Activated naive CD8-positive, alpha-beta T cell treated with anti-CD3 and anti-CD28 coated beads for 36 hours (primary cell): ENCODE measurements at places on chromosomes 12 and 14.

DNA sequence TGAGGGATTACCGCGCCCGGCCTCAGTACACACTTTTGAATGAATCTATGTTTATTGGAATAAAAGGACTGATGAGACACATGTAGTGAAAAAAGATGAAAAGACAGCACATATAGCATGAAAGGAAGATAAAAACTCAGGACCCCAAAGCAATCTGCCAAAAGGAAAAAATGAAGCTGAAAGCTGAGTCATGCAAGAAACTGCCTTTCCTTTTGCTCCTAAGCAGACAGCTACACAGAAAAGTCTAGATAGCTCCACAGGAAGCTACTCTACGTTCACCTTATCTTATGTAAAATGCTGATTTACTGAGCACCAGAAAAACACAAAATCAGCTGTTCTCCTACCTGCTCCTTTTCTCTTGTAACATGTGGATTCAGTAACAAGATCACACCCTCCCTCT, 128.4 kb downstream of the NTF3 start:
- no peak for DNase-seq

DNA sequence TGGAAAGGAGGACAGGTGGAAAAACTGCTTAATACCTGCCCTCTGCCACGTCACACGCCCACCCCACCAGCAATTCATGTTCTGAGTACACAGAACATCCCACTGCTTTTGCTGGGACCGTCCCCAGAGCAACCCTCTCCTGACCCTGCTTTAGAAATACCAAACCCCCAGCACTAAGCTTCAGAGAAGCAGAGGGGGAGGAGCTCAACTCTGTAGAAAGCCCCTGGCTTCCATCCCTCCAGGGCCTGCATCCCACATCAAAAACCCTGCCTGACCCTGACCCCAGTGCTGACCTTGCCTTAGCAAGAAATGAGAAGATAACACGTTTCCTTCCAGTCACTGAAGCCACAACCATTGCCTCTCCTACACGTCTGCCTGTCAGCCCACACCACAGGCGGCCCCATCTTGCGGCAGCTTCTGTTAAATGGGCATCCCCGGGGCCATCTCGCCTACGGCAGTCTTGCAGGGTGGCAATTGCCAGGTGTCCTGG, 19.7 kb downstream of the VDR start:
- peak; percentile 88 for DNase-seq

DNA sequence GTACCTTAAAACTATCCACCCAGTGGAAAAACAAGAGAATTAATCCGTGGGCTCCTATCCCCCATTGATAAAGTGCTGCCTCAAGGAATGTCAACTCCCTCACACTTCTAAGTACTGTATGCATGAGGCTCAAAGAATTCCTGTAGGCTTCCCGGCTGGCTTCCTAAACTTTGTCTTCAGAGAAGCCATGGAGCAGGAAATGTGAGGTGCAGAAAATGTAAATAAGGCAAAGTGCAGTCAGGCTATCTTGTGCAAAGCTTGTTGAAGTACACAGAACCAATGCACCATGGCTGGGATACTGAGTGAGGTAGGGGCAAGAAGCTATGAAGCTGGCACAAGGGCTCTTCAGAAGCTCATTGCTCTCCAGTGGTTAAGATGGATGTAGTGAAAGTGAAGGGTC, 611.0 kb downstream of the FSCB start:
- DNase-seq: no peak

DNA sequence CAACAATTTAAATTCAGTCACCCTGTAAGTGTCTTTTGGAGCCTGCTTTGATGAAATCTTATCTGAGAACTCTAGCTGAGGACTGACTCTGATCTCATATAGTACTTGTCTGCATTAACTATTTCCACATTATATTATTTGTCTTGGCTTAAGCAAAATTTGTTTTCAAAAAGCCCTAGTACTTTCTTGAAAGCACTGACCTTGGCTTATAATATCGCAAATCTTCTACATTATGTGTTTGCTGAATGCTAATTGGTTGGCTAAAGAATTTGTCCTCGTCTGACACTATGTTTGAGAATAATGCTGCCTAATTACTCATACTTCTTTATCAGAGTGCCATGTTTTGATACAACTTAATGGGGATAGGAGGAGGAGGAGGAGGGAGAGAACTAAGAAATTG, 46.9 kb upstream of the FLRT2 start:
- no peak for DNase-seq

- DNase-seq: no peak
These were observed 16.1 kb downstream of the FSCB start for GRCh38 chr14:44490966-44491365.

GRCh38 chr12:119417440-119417839, 82.9 kb downstream of the CCDC60 start:
- no peak for DNase-seq

GRCh38 chr12:15520844-15521243, 198.5 kb downstream of the PTPRO start:
- DNase-seq: no peak

DNA sequence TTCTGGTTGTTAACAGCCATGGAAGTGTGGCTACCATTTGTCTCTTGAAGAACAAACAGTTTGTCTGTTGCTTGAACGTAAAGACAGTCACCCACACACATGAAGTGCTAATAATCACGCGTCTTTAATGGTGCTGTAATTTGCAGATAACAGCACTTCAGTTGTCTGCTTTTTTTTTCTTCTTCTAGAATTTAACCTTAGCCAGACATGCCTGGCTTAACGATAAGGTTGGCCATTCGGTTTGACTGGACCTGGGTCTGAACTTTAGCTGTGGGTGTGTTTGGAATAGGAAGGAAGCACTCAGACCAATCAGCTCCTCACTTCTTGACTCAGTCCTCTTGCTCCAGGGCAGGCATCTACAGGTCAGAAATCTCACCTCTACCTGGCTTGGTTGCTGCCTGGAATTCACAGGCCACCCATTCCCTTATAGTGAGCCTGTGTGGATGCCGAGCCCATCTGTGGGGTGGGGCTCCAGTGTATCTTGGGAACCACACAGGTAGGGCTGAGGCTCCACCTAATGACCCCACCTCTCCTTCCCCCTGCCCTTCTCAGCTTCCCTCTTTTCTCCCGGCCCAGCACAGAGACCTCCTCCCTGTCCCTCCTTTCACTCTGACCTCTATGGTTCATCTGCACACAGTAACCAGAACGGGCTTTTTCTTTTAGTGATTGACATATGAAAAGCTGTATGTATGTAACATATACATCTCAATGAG, 246.4 kb upstream of the PWP1 start:
- no peak for DNase-seq

DNA sequence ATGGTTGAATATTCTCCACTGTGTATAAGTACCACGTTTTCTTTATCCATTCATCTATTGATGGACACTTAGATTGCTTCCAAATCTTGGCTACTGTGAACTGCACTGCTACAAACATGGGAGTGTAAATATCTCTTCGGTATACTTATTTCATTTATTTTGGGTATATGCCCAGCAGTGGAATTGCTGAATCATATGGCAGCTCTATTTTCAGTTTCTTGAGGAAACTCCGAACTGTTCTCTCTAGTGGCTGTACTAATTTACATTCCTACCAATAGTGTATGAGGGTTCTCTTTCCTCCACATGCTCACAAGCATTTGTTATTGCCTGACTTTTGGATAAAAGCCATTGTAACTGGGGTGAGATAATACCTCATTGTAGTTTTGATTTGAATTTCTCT, 623.1 kb upstream of the LRFN5 start:
- no peak for DNase-seq

DNA sequence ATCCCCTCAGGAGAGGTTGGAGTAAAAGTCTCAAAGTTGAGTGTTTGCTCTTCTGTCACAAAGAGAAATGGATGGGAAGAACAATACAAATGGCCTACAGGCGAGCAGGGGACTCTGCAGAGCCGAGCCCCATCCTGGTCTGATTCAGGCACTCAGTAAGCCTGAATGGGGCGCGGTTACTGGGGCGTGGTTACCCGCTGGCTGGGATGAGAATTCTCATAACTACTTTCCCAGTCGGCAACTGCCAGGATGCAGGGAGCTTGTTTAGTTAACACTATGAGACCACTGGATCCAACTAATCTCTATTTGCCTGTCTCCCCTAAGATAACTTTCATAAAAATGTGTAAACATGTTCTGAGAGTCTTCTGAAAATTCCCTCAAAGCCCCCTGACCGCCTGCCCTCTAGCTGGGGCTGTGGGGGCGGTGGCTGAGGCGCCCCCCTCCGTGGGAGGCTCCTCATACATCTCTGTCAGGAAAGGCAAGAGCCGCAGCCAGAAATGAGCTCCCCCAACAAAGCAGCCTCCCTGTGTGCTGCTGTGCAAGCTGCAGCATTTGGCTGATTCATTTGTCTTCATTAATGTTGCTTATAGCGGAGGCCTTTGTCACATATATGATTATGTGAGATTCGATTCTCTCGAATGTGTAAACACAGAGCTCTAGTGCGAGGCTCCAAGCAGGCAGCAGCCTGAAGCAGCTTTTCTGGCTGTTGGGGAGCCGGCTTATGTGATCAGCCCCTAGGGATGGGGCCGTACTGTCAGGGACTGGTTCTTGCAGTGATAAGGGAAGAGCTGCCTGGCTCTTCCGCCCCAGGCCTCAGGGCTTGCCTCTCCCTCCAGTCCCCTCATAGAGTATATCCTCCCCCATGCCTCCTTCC, 126.1 kb upstream of the ARHGAP5 start:
- no peak for DNase-seq

GRCh38 chr12:22160396-22161003, 114.5 kb downstream of the CMAS start:
- peak; percentile 2 for DNase-seq

GRCh38 chr12:66044731-66045130, 85.8 kb downstream of the LLPH start:
- DNase-seq: no peak

DNA sequence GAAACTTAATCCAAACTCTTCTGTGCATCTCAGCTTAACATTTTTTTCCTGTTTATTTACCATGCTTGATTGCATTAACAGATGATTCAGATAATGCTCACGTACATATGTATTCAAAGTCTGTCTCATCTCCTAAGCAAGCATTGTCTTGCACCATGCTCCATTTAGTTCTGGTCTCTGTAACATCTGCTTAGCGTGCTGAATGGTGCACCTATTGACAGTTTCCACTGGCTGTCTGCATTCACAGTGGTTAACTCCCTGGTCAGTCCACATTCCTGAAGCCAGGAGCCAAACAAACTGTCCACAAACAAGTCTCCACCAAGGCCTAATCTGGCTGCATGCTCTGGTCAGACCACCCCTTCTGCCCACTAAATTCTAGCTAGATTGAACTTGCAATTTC, 83.9 kb downstream of the KNTC1 start:
- no peak for DNase-seq

DNA sequence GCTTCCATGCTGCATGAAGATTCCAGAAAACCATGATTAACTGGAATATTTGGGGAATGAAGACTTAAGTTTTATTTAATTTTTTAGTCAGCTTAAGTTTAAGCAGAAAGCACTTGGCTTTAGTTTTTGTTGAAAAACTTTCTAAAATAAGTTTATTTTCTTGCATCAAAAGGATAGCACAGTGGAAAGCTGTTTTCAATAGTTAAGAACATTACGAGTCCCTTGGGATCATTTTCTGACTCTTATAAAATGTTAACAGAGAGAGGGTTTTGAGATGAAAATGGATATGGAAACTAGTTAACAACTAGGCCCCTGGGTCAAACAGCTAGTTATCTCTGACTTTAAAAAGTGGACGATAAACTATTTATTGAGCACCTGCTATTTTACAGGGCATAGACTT, 181.9 kb upstream of the SLC38A2 start:
- DNase-seq: no peak

DNA sequence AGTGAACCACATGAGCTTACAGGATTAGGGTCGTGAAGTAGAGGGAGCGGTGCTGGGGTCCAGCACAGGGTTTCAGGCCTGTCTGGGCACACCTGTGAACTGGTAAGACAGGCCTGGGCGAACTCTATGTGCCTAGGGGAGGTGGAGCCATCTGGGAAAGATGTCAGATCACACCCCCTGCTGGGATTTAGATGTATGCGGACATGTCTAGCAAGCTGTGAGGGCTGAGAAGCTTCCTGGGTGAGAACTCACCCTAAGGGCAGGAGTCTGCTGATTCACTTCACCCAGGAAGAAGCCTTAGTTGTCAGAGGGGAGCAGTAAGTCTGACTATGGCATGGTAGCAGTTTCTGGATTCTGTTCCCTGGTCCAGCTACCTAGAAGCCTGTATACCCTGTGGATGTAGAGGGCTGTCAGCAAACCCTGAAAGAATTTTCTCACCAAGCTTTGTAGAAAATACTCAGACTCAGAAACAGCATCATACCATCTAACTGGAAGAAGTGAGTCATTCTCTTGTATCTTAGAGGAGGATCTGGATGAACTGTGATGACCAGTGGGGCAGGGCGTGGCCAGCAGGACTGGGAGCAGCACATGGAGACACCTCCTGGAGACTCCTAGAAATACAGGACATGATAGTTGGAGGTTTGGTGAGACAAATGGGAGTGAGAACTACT, 11.2 kb upstream of the PYGL start:
- peak; percentile 48 for DNase-seq

GRCh38 chr14:61321385-61322010, at the start of gene PRKCH:
PRKCH (plus strand) TSS chr14:61321579; CDS start chr14:61322102, 523 bp downstream.
- peak; percentile 82 for DNase-seq

- DNase-seq: no peak
These were observed 15.7 kb upstream of the STAC3 start for GRCh38 chr12:57266681-57267080.

GRCh38 chr14:77043177-77043983, 14.9 kb upstream of the IRF2BPL start:
- DNase-seq: peak; percentile 73

DNA sequence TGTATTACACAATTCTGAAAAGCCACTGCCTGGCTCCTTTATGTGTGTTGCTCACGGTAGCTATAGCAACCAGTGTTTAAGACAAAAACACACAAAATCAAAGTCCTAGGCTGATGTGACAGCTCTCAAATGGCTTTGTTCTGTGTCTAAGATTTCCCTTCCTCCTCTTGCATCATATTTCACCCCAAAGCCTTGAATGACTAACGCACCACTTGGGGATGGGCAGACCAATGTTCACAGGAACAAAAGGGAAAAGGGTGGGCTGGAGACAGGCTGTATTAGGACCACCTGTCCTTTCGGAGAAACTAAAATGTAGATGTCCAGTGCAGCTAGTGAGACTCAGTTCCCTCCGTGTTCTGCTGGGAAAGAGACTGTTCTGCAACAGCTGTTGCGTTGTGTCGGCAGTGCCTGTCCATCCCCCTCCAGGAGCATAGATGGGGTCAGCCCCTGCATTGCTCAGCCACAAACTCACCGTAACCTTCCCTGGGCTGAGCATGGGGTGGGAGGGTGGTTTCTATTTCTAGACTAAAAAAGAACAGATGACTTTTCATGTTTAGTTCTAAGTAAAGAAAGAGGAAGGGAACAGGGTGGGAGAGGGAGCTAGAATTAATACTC, 26.8 kb upstream of the DAAM1 start:
- peak; percentile 21 for DNase-seq
